ENCODE measurements at places on chromosomes 4 and X. TPM values are rescaled to one million over a fixed set of nuclear protein-coding genes. Genes with fewer than 3 reads are reported as not detected.

PNMA3 gene
- not detected for total RNA-seq

OTUD6A gene
- not detected for total RNA-seq

FAM9C gene
- total RNA-seq, result not detected

TMPRSS11D gene
- total RNA-seq, result not detected

CNKSR2 gene
- 0.76 TPM for total RNA-seq

ITIH6 gene
- total RNA-seq, result not detected

H2BW2 gene
- total RNA-seq, result not detected

ARHGAP6 gene
- 0.54 TPM for total RNA-seq

DUX4 gene
- total RNA-seq, result not detected

EVC2 gene
- 8.0 TPM for total RNA-seq

SRPK3 gene
- total RNA-seq, result not detected

HTN1 gene
- not detected for total RNA-seq

GAGE12F gene
- total RNA-seq, result not detected

GPRASP1 gene
- 0.54 TPM for total RNA-seq

HSFX2 gene
- total RNA-seq, result not detected

SHROOM2 gene
- total RNA-seq, result 0.22 TPM

BMP3 gene
- 0.11 TPM for total RNA-seq

CT55 gene
- total RNA-seq, result not detected

LPAR4 gene
- not detected for total RNA-seq

TCEAL5 gene
- total RNA-seq, result not detected

INTS6L gene
- total RNA-seq, result 1.9 TPM

ZNF157 gene
- not detected for total RNA-seq

SSR4 gene
- 295 TPM for total RNA-seq

LDB2 gene
- total RNA-seq, result 79.7 TPM

MAGEA8 gene
- total RNA-seq, result not detected

HSD17B13 gene
- not detected for total RNA-seq

STAP1 gene
- not detected for total RNA-seq

BANK1 gene
- not detected for total RNA-seq

Data from GM23248 (cell line).